Immature natural killer cell (primary cell): ENCODE measurements at places on chromosomes 11 and 22. TPM values are rescaled to one million over a fixed set of nuclear protein-coding genes. Genes with fewer than 3 reads are reported as not detected.

The OR5L1 gene
- not detected for polyA plus RNA-seq

The ASPHD2 gene
- 1.8 TPM for polyA plus RNA-seq

The JAML gene
- 37.7 TPM for polyA plus RNA-seq

The TMPRSS5 gene
- not detected for polyA plus RNA-seq

The MMP10 gene
- not detected for polyA plus RNA-seq

The OR8G1 gene
- not detected for polyA plus RNA-seq

The CD6 gene
- polyA plus RNA-seq: 19.1 TPM

The CASP5 gene
- not detected for polyA plus RNA-seq

The MRGPRX3 gene
- not detected for polyA plus RNA-seq

The HPS5 gene
- polyA plus RNA-seq: 15.1 TPM
